Activated CD4-positive, CD25-positive, alpha-beta regulatory T cell (primary cell): ENCODE measurements at places on chromosomes 16 and 17.

DNA sequence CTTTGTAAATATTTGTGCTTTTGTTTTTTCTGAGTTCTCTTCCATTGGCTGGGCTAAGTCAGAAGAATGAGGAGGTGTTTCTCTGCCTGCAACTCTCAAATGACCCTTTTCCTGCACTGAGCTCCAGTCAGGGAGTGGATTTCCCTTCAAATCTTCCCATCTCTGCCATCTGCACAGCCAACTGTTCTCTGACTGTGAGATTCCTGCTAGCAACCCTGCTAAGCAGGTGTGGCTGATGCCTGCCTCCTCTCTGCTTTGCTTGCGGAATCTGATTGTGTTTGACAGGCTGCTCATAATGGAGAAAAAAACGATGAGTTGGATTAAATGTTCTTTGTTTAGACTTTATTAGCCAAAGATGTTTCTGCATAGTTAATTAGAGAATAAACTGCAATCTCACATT is 519.8 kb downstream of the TMEM114 start:
- no peak for DNase-seq

DNA sequence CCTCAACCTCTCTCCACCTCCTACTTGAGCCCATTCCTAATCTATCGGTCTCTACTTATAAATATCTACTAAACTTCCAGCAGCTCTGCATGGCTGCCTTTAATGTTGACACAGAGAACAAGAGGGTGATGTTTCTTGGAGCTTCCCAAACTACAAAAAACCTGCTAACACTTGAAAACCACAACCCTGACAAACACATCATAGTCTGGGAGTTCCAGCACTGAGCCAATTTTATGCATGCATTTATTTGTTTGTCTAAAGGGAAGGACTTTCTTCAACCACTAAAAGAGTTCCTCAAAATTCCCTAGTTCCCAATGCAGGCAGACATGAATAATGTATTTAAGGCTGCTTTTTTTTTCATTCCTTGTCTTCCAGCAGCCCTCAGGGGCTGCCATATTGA is 331.8 kb upstream of the XYLT1 start:
- no peak for DNase-seq

- DNase-seq = peak; percentile 43
These were observed 482 bp upstream of the SLC16A3 start for GRCh38 chr17:82228278-82228841.

- DNase-seq = no peak
These were observed 43.8 kb upstream of the CDH13 start for GRCh38 chr16:82582975-82583374.

DNA sequence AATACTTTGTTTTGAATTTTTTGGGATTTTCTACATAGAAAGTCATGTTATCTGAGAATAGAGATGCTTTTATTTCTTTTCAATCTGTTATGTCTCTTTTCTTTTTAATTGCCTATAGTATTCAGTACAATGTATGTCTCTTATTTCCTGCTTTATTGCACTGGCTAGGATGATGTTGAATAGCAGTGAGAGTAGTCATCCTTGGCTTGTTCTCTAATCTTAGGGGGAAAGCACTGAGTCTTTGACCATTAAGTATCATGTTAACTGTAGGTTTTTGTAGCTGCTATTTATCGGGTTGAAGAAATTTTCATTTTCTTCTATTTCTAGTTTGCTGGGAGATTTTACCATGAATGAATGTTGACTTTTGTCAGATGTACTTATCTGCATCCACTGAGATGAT is 10.0 kb upstream of the ABCA3 start:
- no peak for DNase-seq

- no peak for DNase-seq
These were observed 3.3 kb upstream of the TMEM235 start for GRCh38 chr17:78228176-78228575.

DNA sequence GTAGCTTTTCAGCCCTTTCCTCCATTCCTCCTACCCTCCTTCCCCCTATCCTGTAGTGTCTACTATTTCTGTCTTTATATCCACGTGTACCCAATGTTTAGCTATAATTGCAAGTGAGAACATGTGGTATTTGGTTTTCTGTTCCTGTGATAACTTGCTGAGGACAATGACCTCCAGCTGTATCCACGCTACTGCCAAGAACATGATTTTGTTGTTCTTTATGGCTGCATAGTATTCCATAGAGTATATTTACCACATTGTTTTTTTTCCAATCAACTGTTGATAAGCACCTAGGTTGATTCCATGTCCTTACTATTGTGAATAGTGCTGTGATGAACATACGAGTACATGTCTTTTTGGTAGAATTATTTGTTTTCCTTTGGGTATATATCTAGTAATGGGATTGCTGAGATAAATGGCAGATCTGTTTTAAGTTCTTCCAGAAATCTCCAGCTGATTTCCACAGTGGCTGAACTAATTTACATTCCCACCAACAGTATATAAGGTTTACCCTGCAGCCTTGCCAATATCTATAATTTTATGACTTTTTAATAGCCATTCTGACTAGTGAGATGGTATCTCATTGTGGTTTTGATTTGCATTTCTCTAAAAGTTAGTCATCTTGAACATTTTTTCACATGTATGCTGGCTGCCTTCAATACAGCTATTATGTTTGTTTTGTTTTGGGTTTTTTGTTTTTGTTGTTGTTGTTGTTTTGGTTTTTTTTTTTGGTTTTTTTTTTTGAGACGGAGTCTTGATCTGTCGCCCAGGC is 10.9 kb upstream of the COPRS start:
- no peak for DNase-seq

GRCh38 chr16:4272114-4272956 is 488 bp downstream of the TFAP4 start:
- DNase-seq = no peak

- no peak for DNase-seq
These were observed 12.8 kb downstream of the SLC7A6OS start for GRCh38 chr16:68297908-68298307.

- no peak for DNase-seq
These were observed 527.8 kb upstream of the WSB1 start for GRCh38 chr17:26765860-26766709.

DNA sequence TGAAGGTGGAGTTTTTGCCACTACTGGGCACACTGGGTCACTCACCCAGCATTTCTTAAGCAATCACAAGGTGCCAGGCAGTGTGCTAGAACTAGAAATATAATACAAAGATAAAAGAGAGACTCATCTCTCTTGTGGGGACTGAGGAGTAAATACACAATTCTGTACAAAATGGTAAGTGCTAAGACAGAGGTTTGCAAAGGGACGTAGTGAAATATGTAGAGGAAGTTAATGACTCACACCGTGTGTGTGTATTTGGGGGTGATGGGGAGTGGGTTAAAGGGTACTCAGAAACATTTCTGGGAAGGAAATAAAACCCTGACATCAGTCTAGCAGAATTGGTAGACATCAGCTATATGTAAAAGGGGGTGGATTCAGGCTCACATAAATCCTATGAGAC is 389.3 kb downstream of the CA10 start:
- no peak for DNase-seq

DNA sequence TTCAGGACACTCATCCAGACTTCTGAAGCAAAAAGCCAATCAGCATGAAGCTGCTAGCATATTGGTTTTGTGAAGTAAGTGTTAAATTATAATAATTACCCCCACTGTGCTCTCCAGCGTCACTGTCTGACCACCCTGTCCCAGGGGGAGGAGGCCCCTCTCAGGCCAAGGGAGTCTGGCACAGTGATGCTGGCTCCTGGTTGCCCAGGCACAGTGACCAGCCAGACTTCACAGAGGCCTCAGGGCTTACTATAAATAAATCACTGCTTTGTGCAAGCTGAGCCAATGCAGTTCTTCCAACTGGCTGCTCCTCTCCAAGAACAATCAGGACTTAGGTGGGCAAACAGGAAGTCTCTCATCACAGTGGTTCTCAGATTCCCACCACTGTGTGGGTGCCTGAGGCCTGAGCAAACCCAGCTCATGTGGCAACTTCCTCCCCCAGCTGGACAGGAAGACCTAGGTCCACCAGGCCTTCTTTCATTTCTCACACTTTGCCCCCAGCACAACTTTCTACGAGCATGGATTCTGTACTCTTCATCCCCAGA is 1.7 kb upstream of the DBNDD1 start:
- DNase-seq = no peak

- DNase-seq = no peak
These were observed 4.3 kb downstream of the CBLN1 start for GRCh38 chr16:49277386-49277742.

GRCh38 chr16:14289692-14290340 is 218.7 kb downstream of the MRTFB start:
- no peak for DNase-seq

- no peak for DNase-seq
These were observed 732 bp downstream of the PNPO start for GRCh38 chr17:47942096-47942510.

GRCh38 chr17:75078284-75079022 is 9.3 kb upstream of the SLC16A5 start:
- no peak for DNase-seq

DNA sequence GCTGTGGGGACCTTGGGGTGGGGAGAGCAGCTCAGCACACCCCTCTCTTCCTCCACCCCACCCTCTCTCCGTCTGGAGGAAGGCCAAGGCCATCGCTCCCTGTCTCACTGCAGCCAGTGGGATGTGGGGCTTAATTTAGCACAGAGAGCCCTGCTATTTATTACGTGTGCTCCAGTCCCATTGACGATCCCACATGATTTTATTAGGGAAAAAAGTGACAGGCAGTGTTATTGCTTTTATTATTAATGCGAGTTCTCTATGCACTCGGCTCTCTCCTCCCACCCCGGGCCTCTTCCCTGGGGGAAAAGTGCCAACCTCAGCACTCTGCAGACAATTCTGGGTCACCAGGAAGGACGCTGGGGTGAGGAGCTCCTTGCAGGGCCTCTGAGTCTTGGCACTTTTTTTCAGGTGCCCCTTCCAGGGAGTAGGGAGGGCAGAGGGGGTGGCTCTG is 57.3 kb downstream of the MGAT5B start:
- no peak for DNase-seq

- DNase-seq = no peak
These were observed 13.3 kb downstream of the HERPUD1 start for GRCh38 chr16:56944954-56945839.

DNA sequence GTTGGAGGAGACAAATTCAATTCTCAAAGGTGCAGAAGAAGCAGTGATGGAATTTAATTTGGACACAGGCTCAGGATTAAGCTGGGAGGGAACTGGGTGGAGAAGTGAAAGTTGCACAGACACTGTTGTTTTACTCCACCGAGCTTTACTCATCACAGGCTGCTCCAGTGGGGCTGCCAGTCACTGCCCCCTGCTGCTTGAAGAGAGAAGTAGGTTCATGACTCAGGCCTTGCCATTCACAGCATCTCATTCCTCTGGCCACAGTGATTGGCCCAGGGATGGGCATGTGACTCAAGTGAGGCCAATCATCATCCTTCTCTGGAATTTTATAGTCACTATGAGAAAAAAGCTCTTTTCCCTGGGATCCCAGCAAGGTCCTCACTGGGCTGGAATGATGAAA is 11.8 kb downstream of the GNAO1 start:
- no peak for DNase-seq

- no peak for DNase-seq
These were observed 22.5 kb upstream of the LYRM9 start for GRCh38 chr17:27915709-27916108.

GRCh38 chr16:88809676-88810165 is 2.0 kb downstream of the APRT start:
- no peak for DNase-seq

GRCh38 chr16:82194086-82194485 is 24.1 kb upstream of the MPHOSPH6 start:
- no peak for DNase-seq

- no peak for DNase-seq
These were observed 106.3 kb upstream of the ZFHX3 start for GRCh38 chr16:73154063-73154870.

- no peak for DNase-seq
These were observed 108.7 kb downstream of the TRIM37 start for GRCh38 chr17:58997756-58998553.

- peak; percentile 89 for DNase-seq
These were observed at the start of gene PKMYT1 for GRCh38 chr16:2980227-2981176. PKMYT1 (minus strand) TSS chr16:2980446; CDS start chr16:2979657, 789 bp downstream.

- no peak for DNase-seq
These were observed 4.6 kb downstream of the PDF start for GRCh38 chr16:69325784-69326171.

- DNase-seq = no peak
These were observed 164.4 kb upstream of the ANKFN1 start for GRCh38 chr17:55988861-55989260.

GRCh38 chr16:72224260-72224768 is 52.4 kb upstream of the PMFBP1 start:
- DNase-seq = no peak

GRCh38 chr16:62177351-62178203 is 141.3 kb upstream of the CDH8 start:
- DNase-seq = no peak

GRCh38 chr17:73119631-73120030 is 27.1 kb upstream of the SLC39A11 start:
- DNase-seq = no peak

DNA sequence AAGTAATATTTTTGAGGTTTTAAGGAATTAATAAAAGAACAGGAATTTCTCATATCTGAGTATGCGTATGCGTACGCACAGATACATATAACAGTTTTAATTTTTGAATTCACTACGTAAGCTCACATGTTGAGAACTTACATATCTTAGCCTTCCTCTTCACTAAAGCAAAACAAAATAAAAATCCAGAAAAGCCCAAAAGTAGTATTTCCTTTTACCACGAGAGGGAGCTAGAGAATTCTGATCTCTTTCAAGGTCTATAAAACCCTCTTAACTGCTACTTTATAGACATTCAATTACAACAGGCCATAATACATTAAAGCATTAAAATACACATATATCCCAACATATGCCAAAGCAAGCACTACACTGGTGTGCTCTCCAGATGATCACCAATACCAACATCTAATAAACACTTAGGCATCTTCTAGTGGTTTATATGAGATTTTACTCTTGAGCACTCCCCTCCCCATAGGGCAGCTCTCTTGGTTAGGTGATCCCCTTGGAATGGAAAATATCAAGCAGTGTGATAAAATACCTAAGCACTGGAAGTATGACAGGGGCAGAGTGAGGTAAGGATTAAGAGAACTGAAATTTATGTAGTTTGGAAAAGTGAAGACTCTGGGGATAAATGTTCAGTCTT is 94.0 kb downstream of the SKAP1 start:
- DNase-seq = no peak

DNA sequence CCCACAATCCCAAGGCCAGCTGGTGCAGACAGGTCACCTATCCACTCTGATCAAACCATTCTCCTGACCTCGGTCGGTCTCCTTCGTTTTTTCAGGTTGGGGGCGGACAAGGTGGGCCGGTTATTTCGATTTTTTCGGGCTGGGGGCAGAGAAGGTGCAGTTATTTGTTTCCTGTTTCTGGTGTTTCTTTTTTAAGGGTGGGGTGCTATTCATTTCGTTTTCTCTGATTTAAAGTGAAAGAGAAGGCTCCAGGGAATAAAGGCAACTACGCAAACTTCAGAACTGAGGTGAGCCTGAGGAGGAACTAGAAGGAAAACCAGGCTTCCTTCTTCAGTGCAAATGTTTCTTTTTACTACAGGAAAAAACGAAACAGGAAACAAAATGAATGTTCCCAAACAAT is 64.8 kb downstream of the ANKRD11 start:
- no peak for DNase-seq
